Activated effector memory CD4-positive, alpha-beta T cell treated with anti-CD3 and anti-CD28 coated beads, Interleukin-2, amount 50 U/mL, for 16 hours (primary cell): ENCODE measurements at places on chromosomes 6 and 20.

- no peak for DNase-seq
These were observed 197.4 kb upstream of the PRSS16 start for GRCh38 chr6:27049863-27050781.

DNA sequence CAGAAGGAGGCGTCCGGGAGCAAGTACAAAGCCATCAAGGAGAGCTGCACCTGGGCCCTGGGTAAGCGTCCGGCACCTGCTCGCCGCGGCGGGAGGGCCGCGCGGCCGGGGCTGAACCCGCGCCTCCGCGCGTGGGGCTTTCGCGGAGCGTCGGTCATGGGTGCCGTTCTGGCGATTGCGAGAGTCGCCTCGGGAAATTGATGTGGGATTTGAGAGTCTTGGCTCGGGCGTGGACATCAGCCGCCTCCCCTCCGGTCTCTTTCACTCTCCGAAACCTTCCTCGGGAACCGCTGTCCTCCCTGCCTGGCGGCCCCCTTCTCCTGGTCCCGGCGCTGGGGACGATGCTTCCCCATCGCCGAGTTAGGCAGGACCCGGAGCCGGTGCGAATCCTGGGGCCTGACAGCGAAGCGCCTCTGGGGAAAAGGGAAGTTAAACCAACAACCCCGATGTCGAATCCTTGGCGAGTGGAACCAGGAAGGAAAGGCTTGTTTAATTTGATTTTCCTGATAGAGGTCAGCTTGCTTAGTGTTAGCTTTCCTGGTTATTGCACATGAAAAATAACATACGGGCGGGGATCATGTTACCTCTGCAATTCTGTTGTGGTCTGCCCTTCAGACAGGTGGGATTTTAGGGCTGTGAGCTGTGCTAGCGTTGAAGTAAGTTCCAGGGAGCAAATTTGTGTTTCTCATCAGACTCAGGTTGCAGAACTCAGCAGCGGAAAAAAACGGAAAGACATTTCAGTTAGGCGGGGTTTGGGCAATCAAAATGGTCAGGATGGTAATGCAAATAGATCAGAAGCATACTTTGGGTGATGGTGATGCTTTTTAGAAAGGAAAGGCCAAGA lies 594 bp downstream of the ARFGEF3 start:
- no peak for DNase-seq

- no peak for DNase-seq
These were observed 9.2 kb upstream of the GUCA1A start for GRCh38 chr6:42163981-42164380.

GRCh38 chr20:38095017-38095686 lies 61.6 kb downstream of the RPRD1B start:
- no peak for DNase-seq

DNA sequence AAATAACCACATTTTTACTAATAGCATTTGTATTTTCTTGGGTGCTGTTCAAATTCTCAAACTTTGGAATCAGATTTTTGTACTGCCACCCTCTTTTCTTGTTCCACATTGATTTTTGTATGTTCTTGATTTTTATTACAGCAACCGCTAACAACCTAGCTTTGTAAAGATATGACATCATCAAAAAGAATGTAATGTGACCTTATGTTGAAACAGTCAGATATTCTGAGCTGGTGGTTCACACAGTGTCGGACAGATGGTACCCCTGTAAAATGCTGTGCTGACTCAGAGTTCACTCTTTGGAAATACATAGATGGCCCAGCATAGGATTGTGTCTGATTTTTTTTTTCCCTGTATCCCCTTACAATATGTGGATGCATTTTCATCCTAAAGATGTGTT lies 118.9 kb downstream of the QKI start:
- no peak for DNase-seq

DNA sequence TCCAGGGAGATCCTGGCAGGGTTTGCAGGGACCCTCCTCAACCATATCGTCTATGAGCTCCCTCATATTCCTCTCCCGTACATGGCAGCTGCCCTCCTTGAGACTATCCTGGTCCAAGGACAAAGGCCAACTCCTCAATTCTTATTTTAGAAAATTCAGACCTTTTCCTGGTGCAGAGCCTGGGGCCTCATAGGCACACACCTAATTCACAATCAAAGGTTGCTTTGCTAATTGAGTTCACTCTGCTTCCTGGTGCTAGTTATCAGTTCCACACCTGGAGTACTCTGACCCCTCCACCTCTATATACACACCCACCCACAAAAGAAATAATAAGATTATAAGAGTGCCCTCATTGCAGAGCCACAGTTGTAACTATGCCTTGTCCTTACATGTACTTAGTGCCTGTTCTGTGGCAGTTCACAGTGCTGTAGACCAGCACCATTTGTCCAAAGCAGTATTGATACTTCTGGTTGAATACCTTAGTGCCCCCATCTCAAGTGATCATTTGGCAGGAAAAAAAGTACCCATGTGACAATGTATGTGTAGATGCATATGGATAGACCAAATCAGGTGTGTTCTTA lies 38.7 kb downstream of the GSS start:
- no peak for DNase-seq

- no peak for DNase-seq
These were observed 54.3 kb downstream of the RNF144B start for GRCh38 chr6:18441251-18441979.

DNA sequence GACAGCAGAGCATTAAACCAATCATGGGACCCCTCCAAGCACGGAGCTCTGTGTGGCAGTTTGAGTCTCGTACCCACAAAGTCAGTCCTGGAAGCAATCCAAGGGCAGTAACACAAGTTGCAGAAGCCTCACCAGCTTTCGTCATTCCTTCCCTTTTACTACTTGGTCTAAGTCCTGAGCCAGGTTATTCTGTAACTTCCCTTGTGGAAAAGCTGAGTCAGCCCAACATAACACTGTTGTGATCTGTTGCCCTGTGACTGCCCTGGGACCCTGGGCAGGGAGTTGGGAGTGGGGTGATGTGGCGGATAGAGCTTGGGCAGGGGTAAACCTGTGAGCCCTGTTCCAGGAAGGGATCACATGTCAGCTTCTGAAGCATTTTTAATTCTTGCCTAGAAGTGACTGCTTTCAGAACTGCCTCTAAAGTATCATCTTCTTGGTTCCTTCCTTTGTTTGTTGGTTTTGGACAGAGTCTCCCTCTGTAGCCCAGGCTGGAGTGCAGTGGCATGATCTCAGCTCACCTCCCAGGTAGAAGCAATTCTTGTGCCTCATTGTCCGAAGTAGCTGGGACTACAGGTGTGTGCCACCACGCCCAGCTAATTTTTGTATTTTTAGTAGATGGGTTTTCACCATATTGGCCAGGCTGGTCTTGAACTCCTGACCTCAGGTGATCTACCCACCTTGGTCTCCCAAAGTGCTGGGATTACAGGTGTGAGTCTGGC lies 183.7 kb upstream of the JAG1 start:
- DNase-seq, result no peak

GRCh38 chr6:109672839-109673238 lies 18.2 kb downstream of the AK9 start:
- no peak for DNase-seq

- no peak for DNase-seq
These were observed 78.5 kb downstream of the CBFA2T2 start for GRCh38 chr20:33568378-33568777.

GRCh38 chr20:48563191-48563870 lies 264.5 kb downstream of the PREX1 start:
- no peak for DNase-seq

- DNase-seq, result no peak
These were observed 8.6 kb downstream of the MAP3K5 start for GRCh38 chr6:136783495-136784270.

GRCh38 chr6:83138118-83138722 lies 54.8 kb downstream of the PGM3 start:
- DNase-seq, result no peak

GRCh38 chr6:107894809-107895396 lies 63.1 kb downstream of the SEC63 start:
- DNase-seq, result no peak

GRCh38 chr6:116165596-116165995 lies 39.7 kb upstream of the COL10A1 start:
- DNase-seq, result no peak

DNA sequence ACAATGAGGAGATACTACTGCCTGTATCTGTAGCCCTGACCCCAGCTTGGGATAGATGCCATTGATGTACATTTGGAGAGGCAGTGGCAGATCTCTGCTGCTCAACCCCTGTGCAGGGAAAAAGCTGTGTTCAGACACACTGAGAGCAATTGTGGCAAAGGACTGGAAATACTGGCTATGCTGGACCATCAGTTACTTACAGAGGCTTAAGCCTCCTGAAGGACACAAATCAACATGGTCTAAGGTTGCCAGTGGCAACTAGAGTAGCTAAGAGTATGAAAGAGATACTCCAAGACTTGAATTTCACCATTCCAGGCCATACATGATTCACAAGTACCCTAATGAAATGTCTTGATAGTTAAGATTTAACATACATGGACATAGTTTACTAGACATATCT lies 32.4 kb upstream of the ENPP4 start:
- DNase-seq, result no peak

GRCh38 chr6:163866192-163866591 lies 451.7 kb downstream of the QKI start:
- DNase-seq, result no peak

DNA sequence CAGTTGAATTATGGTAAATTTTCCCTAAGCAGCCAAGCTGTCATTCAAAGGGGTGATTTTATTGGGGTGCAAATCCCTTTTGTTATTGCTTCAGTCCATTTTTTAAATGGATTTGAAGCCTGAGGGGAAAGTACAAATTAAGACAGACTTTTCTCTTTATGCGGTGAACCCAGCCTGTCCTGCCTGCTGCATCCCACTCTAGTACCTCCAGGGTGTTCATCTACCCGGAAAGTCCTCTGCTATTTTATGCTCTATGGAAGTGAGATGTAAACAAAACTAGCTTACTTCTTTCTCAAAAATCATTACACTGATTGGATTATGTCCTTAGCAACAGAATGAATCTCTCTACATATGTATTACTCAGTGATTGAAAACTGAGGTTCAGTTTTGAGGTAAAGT lies 1088.9 kb upstream of the CITED2 start:
- no peak for DNase-seq

- DNase-seq, result no peak
These were observed 111.2 kb upstream of the SAMD5 start for GRCh38 chr6:147397306-147397705.
